GDM1 (cell line): ENCODE measurements at places on chromosomes 4 and X.

DNA sequence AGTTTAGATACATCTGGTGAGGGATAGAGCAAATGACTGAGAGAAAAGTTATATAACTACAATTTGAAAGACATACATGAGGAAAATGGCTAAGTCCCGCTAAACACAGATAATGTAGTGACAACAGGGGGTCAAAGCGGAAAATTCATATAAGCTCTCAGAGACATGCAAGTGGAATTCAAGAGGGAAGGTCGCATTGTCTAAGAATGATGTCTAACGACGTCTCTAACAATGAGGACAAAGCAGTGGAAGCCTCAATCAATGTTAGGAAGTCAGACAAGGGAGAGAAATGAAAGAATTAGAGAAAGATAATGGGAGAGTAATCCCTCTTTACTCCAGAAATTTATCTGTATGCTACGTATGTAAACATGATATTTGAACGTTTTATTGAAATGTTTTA lies 113.4 kb downstream of the ANTXR2 start:
- DNase-seq = no peak

GRCh38 chr4:68209003-68209402 lies 36.5 kb downstream of the TMPRSS11B start:
- no peak for DNase-seq

DNA sequence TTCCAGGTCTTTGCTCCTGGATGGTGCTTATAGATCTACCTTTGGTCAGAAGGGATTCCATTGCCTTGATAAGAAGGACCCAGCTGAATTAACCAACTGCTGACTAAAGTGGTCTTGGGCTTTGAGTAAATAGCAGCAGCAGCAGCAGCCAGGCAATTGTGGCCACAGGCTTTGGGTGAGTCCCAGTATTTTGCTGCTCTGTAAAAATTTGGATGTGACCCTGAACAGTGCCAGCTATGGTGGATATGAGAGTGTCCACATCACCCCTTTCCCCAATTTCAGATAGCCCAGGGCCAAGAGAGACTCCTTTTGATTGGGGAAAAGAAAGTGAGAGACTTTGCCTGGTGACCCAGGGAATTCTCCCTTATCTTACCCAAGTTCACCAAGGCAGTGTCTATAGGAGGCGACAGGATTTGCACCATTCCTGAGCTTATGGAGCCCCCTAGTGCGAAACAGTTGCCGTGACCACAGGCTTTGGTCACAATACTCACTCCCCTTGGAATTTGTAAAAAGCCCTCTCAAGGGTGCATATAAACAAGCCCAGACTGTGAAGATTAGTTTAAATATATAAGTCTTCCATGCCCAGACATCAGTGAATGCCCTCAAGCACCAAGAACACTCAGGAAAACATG lies 518.0 kb downstream of the TMA16 start:
- DNase-seq = no peak

DNA sequence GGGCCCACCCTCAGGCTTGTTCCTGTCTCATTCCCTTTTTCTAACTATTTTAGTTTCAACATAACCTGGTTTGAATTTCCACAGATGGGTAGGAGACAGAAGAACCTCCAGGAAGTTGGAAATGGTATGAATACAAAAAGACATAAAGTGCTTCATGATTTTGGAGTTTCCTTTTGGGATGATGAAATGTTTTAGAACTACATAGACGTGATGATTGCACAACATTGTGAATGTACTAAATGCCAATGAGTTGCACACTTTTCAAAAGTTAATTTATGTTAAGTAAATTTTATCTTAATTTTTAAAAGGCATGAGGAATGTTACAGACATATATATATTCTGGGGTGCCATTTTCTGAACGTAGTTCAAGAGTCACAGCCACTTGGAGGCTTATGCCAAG lies 41.1 kb upstream of the IBSP start:
- no peak for DNase-seq

DNA sequence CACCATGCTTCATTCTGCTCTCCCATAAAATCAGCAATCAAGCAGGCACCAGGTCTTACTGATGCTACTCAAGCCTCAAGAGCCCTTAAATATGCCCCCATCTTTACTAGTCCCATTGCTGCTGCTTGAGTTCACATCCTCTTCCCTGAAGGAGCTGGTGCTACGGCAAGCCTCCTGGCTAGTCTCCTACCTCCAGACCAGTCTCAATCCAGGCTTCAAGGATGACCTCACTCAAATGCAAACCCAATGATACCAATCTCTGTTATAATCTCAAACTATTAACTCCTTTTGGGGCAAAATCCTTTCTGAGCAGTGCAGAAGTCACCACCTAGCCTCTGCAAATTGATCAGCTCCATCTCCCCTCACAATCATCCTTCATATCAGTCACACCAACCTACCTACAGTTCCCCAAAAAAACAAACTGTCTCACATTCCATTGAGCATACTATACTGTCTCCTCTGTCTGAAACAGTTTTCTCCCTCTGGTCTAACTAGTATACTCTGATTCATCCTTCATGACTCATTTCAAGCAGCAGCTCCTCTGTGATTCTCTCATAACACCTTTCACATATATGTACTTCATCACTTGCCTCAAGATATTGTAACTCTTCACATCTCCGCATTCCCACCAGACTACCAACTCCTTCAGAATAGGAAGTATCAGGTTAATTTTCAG lies 30.0 kb downstream of the PAPSS1 start:
- DNase-seq = no peak

GRCh38 chr4:159764343-159764952 lies 661.6 kb downstream of the RAPGEF2 start:
- DNase-seq = no peak

DNA sequence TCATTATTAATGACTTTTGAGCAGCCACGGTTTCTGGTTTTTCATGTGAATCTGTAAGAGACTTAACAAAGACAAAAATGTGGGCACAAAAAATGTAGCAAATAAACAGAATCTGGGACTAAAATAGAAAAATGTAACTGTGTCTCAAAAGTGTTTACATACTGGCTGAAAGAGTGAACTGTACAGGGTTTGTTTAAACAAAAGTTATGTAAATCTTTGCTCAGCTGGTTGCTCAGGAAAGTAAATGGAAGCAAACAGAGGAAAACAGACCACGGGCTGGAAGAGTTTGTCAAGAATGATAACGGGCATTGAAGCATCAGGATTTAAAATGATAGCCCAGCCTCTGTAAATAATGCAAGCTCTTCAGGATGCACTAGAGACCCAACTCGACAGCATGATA lies 921.8 kb upstream of the FTHL17 start:
- no peak for DNase-seq

- DNase-seq = no peak
These were observed 18.1 kb upstream of the FAM241A start for GRCh38 chr4:112127048-112127637.

- no peak for DNase-seq
These were observed 125.1 kb downstream of the ARX start for GRCh38 chrX:24890677-24891076.

DNA sequence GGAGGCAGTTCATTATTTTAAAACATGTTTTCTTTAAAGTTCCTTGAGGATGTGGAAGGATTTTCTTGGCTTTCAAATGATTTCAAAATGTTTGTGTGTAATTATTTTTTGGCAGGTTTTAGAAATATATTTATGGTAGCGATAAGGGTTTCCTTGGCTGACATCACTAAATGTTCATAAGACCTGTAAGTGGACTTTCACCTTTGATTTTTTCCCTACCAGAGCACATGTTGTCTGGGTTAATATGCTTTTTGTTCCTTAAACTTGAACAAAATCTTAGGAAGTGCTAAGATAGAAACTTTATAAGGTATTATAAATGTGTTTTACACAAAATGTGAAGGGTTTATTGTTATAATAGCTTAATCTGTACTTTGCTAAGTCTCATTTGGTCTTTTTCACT lies 315.6 kb downstream of the PCDH7 start:
- DNase-seq = no peak

- DNase-seq = no peak
These were observed 444.2 kb upstream of the SLIT2 start for GRCh38 chr4:19807505-19807904.
